Daoy (cell line): ENCODE measurements at places on chromosomes 12 and 14. TPM values are rescaled to one million over a fixed set of nuclear protein-coding genes. Genes with fewer than 3 reads are reported as not detected.

DNA sequence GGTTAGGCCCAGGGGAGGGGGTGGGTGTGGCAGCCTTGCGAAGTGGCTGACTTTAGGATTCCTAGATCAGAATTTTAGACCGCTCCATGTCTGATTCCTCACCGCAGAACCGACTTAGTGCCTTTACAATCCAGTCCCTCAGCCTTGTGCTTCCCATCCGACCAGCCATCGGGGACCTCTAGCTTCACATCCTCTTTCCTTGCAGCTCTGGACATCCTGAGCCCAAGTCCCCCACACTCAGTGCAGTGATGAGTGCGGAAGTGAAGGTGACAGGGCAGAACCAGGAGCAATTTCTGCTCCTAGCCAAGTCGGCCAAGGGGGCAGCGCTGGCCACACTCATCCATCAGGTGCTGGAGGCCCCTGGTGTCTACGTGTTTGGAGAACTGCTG lies 557 bp downstream of the COPS7A start:
- DNase-seq, result peak; percentile 45

GRCh38 chr14:101247842-101248725 lies 313.2 kb upstream of the DIO3 start:
- DNase-seq, result no peak

- peak; percentile 27 for DNase-seq
Observed at GRCh38 chr12:1907652-1908611, 10.5 kb downstream of the CACNA2D4 start.

ANKRD33 gene
- not detected in 2 replicates for total RNA-seq

DNA sequence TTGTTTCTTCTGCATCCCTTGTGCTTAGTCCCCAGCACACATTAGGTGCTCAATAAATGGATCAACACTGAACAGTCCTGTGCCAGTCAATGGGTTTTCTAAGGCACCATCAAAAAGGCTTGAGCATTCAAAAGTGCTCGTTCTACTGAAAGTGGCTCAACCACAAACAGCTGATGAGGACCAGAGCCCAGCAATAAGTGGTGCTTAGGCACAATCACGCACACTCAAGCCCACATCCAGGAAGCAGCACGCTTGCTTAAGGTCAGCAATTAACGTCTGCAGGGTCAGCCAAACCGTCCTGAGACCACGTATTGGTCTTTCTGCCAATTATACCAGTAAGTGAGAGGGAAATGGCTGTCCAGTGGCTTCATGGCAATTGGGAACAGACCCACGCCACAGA lies 56.5 kb downstream of the PRIMA1 start:
- no peak for DNase-seq

- no peak for DNase-seq
Observed at GRCh38 chr12:117063162-117063911, 35.9 kb downstream of the TESC start.

GRCh38 chr14:76498463-76498935 lies 122.6 kb downstream of the ESRRB start:
- no peak for DNase-seq

- DNase-seq, result no peak
Observed at GRCh38 chr12:34600592-34601462, 578.5 kb downstream of the ALG10 start.

GRCh38 chr12:125687403-125687802 lies 622.2 kb downstream of the AACS start:
- no peak for DNase-seq

DNA sequence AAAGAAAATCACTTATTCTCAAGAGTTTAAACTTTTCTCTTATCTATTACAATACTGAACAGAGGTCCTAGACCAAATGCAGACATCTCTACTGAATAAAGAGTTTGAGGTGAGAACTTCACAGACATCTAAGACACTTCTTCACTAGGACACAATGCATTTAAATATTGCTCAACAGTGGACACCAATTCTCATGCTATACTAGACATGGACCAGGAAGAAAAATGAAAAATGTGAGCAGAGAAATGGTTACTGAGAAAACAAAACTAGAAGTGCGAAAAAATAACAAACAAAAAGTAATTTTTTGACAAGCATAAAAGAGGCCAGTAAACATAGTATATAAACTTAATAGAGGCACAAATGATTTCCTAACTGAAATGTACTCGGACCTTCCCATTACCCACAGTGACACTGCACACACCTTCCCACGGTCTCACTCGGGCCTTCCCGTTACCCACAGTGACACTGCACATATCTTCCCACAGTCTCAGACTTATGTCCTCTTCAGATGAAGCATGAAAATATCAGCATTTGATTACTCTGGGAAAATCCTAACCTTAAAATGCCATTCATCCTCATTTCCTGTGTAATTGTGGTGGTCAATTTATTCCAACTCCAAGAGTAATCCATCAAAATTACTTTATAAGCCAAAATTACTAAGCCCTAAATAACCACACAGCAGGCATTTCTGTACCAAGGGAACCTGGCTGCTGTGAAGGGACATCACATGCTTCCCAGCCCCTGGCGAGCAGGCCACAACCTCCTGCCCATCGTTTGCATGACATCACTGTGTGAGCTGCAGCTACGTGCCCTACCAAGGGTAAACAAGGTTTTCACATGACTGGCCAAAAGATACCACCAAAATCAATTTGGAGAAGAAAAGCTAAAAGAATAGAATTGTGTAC lies 6.4 kb downstream of the SLC15A4 start:
- peak; percentile 90 for DNase-seq

GRCh38 chr12:110774824-110775223 lies 32.1 kb upstream of the PPP1CC start:
- DNase-seq, result no peak

TSPAN9 gene
- 9.8 and 13.7 TPM in 2 replicates for total RNA-seq

- DNase-seq, result no peak
Observed at GRCh38 chr12:92047393-92047826, 98.2 kb downstream of the BTG1 start.

- peak; percentile 0 for DNase-seq
Observed at GRCh38 chr14:100896369-100897060, 7.0 kb downstream of the RTL1 start.

JPH4 gene
- total RNA-seq, result 0.29 TPM in 1 of 2 replicates, not detected in the other

DNA sequence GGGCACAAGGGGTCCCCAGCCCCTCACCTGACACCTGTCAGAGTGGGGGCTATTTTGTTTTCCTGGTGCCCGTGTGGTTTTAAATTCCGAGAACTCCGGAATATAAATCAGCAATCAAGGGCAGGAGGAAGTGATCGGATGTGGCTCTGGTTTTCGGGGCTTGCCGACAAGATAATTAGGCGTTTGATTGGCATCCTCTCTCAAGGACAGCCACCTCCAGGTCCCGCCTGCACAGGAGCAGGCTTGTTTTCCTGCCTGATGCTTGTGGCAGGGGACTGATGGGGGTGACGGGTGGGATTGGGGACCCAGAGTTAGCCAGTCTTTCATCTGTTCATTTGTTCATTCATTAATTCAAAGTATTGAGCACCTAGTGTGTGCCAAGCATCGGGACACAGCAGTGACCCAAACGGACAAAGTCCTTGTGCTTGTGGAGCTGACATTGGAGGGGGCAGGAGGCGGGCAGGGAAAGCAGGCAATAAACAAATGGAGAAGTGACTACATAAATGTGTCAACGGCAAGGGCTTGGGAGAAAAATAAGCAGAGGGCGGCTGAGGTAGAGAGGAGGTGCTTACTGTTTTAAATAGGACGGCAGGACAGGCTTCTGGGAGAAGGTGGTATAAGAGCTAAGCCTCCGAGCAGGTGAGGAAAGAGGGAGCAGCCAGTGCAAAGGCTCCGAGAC lies 166.5 kb downstream of the PHETA1 start:
- DNase-seq, result no peak

GRCh38 chr12:14913381-14913781 lies 25.0 kb downstream of the ERP27 start:
- DNase-seq, result no peak

GRCh38 chr12:21370845-21371449 lies 1.8 kb upstream of the IAPP start:
- no peak for DNase-seq

DNA sequence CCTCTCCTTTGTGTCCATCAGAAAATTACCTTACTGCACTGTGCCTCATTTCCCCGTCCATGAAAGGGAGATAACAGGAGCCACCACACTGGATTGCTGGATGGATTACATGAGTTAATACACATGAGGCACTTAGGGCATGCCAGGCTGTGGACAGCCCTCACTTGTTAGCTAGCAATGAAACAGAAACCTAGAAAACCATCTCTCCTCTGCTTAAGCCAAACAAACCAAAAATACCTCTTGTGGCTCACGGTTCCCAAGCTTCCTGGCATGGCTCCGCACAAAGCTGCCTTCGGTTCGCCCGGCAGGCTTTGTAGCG lies 660 bp upstream of the HCFC2 start:
- DNase-seq, result no peak

DNA sequence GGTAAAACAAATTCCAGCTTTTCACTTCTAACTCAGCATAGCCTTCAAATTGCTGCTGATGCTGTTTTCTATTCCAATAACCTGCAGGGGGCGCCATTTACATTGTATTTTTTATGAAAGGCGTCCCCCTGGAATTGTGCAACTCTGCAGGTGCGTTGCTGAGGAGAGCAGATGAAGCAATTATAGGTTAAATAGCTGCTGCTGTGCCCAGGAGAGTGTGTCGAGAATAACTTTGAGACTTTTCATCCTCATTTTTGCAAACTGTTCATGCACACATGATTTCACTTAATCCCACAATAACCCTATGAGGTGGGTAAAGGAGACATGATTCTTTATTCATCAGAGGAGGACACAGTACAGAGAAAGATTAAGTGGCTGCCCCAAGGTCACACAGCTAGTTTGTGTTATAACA lies 75.7 kb downstream of the MYRFL start:
- DNase-seq, result peak; percentile 56

NRL gene
- 3.1 and 5.9 TPM in 2 replicates for total RNA-seq

RAB15 gene
- total RNA-seq, result 9.9 and 13.8 TPM in 2 replicates

GRCh38 chr14:103820908-103821307 lies 26.5 kb downstream of the PPP1R13B start:
- DNase-seq, result no peak

KRT78 gene
- 1.2 TPM in 1 of 2 replicates, not detected in the other for total RNA-seq

- no peak for DNase-seq
Observed at GRCh38 chr12:78559416-78559815, 305.2 kb upstream of the SYT1 start.

- peak; percentile 59 for DNase-seq
Observed at GRCh38 chr12:56631790-56632700, 1.9 kb upstream of the BAZ2A start.

DNA sequence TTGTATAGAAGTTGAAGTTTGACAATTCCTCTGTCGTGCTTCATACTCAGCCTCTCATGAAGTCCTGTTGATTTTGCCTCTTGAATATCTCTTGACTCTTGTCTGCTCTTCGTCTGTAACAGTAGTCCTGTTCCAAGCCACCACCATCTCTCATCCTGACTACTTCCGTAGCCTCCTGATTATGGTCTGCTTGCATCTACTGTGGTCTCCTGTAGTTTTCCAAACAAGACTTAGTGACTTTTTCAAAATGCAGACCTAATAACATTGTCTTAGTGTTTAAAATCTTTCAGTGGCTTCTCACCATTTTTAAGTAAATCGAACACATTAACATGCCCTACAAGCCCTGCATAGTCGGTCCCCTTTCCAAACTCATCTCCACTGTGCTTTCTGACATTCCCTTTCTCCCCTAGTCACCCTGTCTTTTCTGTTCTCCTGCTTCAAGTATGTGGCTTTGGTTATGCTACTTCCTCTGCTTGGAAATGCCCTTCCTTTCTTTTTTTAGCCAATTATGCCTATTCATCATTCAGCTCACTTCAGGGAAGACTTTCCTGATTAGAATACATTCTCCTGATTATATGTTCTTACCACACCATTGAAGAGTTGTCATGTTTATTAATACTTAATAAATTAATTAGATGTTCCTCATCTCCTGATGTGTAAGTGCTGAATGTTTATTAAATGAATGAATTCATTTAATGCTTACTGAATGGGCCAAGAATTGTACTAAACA lies 2.0 kb downstream of the SCYL2 start:
- peak; percentile 3 for DNase-seq

- DNase-seq, result no peak
Observed at GRCh38 chr12:69570000-69570516, 15.2 kb upstream of the CCT2 start.

RFX4 gene
- not detected in 2 replicates for total RNA-seq

DNA sequence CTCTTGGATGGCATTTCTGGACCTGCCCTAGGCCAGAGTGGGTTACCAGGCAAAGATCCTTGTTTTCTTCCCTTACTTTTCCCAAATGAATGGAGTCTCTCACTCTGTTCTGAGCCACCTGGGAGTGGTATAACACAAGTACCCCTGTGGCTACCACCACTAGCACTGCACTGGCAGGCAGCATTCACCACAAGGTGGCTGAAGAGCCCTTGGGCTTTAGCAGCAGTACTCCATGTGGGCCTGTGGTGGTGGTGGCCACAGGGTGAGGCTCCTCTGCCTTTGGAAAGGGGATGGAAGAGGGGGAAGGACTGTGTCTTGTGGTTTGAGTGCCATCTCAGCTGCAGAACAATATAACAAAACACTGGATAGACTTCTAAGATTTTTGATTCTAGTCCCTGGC lies 38.1 kb upstream of the LMNTD1 start:
- DNase-seq, result no peak

- no peak for DNase-seq
Observed at GRCh38 chr12:53756300-53757100, 4.7 kb upstream of the CISTR start.

DNA sequence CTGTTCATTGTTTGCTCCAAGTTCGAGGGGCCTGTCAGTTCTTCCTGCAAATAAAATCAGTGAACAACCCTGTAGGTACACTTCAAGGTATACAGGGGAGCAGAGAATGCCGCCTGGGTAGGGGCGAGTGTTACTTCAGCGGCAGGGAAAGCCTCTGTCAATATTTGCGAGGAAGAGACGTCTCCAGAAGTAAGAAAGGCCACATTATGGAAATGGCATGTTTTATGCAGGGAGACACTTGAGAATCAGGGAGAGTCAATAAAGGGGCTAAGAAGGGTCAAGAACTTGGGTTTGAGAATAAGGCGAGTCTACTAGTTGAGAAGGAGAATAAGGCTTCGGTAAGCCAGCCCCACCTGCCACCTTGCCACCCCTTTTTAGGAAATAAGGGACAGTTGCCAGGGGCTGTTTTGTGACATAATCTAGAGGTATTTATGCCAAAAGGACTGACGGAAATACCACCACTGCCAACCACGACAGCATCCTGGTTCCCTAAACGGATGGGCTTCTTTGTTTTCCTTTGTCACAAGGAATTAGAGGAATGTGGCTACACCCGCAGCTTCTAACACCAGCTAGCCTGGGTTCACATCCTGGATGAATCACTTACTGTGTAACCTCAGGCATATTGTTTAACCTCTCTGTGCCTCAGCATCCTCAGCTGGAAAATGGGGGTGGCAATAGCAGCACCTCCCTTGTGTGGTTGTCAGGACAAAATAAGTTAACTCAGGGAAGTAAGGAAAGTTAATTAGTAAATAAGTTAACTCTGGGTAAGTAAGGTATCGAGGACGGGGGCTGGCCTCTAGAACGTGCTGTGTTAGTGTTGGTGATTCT lies 67.7 kb downstream of the EID3 start:
- DNase-seq, result peak; percentile 81

BCAT1 gene
- total RNA-seq, result 101 and 104 TPM in 2 replicates
